Urinary bladder (tissue), 4 donors: ENCODE measurements at places on chromosomes 1 and 21. TPM values are rescaled to one million over a fixed set of nuclear protein-coding genes. Genes with fewer than 3 reads are reported as not detected.

- DNase-seq: peak; percentile 53
These were observed 111.9 kb downstream of the PTPN14 start for GRCh38 chr1:214439352-214440119.

GRCh38 chr1:160413716-160414115, 13.4 kb downstream of the VANGL2 start:
- DNase-seq: no peak

The SPOCD1 gene
- polyA plus RNA-seq: 5.7 TPM

The TGFBR3 gene
- 131 TPM for polyA plus RNA-seq

DNA sequence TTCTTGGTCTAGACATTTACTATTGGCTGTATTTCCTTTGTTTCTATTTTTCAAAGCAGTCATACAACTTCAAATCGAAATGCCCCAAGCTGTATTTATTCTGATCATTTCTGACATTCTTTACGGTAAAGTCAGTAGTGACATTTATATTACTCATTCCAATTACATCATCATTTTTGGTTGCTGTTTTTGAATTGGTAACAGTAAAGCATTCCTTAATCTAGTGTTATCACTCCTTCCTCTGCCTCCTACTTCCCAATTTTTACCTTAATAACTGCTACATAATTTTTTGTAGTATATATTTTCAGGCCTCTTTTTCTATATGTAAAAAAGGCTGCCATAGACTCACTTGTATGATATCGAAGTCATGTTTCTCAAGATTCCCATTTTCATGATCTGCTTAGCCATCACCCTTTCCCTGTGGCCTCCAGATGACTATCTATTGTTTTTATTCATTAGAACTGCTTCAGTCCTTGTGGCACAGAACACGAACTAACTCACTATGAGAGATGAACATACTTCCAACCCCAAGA, 167.2 kb downstream of the RUNX1 start:
- DNase-seq: no peak

The ZP4 gene
- polyA plus RNA-seq: not detected

DNA sequence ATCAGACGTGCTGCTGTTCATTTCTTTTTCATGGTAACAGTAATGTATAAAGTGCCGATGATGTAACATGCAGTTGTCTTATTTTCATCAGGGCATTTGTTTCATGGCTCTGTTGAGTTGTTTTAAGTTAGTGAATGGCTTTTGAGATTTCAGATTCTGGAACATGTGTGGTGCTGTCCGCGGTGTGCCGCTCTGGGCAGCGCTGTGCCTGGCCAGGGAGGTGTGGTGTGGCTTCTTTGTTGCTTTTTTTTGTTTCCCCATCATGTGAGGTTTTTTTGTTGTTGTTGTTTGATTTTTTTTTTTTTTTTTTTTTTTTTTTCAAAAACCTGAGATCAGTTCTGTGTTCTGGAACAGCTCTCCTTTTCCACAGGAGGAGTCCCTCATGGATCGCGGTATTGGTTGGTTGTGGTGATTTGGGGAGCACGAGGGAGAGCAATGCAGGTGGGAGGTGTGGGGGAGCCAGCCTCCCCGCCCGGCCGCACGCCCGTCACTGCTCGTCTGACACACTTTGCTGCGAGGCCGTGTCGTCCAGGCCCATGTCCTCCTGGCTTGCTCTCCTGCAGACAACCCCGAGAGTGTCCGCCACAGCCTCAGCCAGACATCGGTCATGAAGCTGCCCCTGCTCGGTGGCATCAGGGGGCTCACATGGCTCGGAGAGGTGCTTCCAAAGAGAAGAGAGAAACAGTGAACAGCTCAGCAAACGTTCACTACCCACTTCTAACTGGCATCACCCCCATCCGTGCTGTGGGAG, 33.6 kb downstream of the NTPCR start:
- DNase-seq: no peak

The LCE1F gene
- polyA plus RNA-seq: not detected

The UBAP2L gene
- 91.2 TPM for polyA plus RNA-seq

- DNase-seq: no peak
These were observed 7.2 kb downstream of the INAVA start for GRCh38 chr1:200901796-200902444.

The RAB29 gene
- 24.1 TPM for polyA plus RNA-seq

DNA sequence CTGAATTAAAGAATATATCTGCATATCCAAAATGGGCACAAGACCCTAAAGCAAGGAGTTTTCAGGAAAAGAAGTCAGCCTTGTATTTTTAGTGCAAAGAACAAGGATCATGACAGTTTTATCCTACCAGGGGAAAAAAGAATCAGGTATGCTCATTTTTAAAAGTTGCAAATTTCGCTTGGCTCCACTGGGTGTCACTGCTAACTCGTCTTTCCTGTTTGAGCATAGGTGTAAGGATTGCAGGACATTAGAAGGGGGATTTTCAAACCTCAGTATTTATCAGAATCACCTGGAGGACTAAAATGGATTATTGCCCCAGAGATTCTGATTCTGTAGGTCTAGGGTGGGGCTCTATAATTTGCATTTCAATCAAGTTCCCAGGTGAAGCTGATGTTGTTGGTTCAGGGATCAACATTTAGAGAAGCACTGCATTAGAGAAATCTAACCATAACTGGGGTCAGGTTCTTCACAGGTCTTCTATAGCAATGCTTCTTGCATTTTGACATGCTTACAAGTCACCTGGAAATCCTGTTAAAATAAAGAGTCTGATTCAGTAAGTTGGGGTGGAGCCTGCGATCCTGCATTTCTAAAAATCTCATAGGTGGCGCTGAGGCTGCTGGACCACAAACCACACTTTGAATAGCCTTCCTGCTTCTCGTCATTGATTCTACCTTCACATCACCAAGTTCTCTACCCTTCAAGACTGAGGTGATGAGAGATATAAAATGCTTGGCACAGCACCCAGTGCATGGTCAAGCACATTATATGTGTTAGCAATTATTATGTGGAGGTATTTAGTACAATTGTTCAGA, 39.6 kb downstream of the NUF2 start:
- DNase-seq: no peak

The SLAMF1 gene
- 0.47 TPM for polyA plus RNA-seq

The ANGPTL1 gene
- polyA plus RNA-seq: 89.2 TPM

The MCOLN2 gene
- polyA plus RNA-seq: 0.43 TPM

The LAMTOR2 gene
- 91.1 TPM for polyA plus RNA-seq

The LCE1D gene
- polyA plus RNA-seq: not detected

- DNase-seq: no peak
These were observed 35.5 kb upstream of the PTPRF start for GRCh38 chr1:43495204-43495603.

The ANGPTL3 gene
- polyA plus RNA-seq: 0.11 TPM

- DNase-seq: no peak
These were observed 38.8 kb downstream of the DTL start for GRCh38 chr1:212074313-212074712.

- no peak for DNase-seq
These were observed 12.8 kb upstream of the CLSTN1 start for GRCh38 chr1:9836632-9836960.

GRCh38 chr21:32134441-32135130, 144.3 kb downstream of the MIS18A start:
- no peak for DNase-seq

DNA sequence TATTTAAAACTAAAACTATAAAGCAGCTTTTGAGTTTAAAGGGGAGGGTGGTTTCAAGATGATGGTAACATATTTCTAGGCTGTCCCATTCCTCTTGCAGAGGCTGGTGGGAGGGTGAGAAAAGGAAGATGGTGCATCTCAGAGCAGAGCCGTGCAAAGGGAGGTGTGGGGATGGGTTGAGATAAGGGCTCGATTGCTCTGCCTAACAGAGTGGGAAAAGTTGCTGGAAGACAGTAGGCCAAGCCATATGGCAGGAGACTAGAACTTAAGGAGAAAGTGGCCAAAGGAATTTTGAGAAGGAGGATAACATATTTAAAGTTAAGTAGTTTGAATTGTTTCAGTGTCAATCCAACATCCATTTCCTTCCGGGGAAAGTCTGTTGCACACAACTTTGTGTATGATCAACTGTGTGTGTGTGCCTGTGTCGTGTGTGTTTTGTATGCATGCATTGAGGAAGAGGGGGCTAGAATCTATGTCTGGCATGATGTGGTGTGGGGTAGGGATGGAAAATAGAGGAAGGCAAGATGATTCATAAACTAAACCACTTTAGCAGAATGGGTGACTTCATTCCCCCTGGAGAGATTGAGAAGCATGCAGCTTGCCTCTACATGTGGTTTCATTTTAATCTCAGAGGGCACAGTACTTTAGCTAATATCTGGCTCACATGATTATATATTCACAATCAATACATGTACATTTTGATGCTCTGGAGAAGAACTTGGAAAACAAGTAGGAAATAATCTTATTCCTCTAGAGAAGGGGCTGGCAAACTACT, 145.0 kb upstream of the DNAH14 start:
- no peak for DNase-seq

DNA sequence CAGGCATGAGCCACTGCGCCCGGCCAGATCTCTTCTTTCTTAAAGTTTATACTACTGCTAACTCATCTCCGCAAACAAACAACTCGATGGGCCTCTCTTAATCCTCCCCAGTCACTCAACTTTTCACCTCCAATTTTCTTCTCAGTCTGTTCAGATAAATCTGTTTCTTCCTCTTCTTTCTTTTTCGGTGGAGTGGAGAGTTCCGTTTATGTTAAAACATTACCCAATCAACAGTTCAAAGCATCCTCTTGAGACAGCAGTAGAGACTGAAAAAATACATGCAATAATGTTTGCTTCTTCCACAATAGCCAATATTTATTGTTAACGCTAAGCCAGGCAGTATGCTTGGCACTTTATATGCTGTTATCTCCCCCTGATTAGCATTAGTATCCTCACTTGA, 1.4 kb upstream of the ANKRD13C start:
- no peak for DNase-seq

DNA sequence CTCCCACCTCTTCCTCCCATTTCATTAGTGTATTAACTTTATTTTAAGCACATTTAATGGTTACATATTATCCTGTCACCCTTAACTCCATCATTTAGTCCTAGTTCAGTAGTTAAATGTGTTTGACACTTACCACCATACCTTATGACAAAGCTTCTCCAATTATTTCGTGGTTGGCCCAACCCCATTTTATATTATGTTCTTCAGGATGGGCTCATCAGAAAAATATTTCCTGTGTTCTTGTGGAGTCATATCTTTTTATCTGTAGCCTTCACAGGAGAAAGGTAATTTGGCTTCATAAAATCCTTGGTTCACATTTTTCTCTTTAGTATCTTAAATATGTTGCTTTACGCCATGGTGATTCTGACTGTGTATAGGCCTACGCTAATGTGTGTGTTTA, 142.3 kb upstream of the COL6A1 start:
- no peak for DNase-seq

The MPZ gene
- 10.2 TPM for polyA plus RNA-seq

- DNase-seq: no peak
These were observed 164.4 kb downstream of the GIPC2 start for GRCh38 chr1:78210175-78210574.

DNA sequence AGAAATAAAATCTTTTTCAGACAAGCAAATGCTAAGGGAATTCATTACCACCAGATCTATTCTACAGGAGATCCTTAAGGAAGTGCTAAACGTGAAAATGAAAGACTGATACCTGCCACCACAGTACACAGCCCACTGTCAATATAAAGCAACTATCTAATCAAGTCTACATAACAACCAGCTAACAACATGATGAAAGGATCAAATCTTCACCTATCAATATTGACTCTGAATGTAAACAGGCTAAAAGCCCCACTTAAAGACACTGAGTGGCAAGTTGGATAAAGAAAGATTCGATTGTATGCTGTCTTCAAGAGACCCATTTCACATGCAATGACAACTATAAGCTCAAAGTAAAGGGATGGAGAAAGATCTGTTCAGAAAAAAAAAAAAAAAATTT, 492.4 kb downstream of the COL11A1 start:
- no peak for DNase-seq

DNA sequence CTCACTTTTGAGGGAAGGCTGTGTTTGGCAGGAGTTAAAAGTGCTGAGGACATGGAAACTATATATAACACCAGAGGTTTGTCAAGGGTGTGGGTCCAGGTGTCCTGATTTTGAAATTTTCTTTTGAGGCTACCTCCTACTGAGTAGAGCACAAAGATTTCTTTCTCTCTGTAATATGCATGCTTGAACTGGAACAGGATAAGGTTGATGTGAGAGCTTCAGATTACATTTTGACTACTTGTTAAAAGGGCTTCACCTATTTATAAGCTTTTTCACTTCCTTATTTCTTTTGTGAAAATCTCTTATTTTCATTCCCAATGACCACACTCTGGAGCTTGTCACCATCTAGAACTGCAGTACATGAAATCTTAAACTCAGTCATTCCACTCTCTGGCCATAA, 59.8 kb upstream of the PLA2G4A start:
- DNase-seq: no peak

The LRRC71 gene
- not detected for polyA plus RNA-seq

DNA sequence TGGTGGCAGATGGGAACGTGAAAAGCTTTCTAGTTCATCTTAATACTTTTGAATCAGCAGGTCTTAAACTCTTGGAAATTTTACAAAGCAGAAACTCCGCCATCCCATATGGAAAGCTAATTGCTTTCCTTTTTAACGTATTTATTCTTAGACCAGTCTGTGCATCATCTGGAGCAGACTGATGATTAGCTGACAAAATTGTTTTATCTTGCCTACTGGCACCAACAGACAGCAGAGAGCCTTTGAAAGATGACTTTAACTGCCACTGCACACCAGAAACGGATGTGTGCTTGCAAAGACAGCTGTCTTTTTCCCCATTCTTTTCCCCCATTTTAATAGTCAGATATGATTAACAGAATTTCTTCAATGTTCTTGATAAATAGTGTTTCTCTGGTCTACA, 97.0 kb downstream of the PLD5 start:
- peak; percentile 1 for DNase-seq

The UBL4B gene
- polyA plus RNA-seq: not detected

The ACKR1 gene
- polyA plus RNA-seq: 176 TPM

GRCh38 chr1:151056149-151056548, 3.3 kb downstream of the CDC42SE1 start:
- no peak for DNase-seq

DNA sequence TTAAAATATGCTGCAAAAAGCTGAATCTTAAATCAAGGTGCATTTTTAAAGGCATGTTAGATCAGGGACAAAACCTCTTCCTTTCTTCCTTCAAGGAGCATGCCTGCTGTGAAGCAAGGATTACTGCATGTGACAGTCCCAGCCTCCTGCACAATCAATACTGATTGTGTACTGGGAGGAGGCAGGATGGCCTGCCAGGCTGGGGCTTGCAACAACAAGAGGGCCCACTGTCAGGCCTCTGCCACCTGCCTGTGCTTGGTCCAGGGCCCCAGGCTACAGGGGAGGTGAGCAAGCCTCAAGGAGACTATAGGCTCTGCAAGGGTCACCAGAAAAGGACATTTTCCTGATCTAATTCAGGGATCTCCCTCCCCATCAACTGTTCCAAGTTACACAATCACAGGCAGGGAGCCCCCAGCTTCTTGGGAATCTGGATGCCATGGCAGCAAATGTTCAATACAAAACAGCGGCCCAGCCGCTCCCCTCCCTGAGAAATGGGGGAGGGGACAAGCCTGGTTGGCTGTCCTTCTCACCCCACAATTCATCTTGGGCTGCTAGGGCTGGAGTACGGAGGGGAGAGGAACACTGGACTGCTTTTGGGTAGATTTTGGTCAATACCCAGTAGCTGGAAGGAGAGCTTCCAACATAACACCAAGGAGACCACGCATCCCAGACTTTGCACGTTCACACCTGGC, 76.7 kb downstream of the SSBP3 start:
- DNase-seq: no peak

The GNAT2 gene
- polyA plus RNA-seq: not detected
